CD4-positive, alpha-beta T cell treated with Interleukin-6 for 4 hours (primary cell): ENCODE measurements at places on chromosomes 11 and 22.
A peak's percentile ranks its signal among the peaks of the same experiment; 100 is the strongest.

DNA sequence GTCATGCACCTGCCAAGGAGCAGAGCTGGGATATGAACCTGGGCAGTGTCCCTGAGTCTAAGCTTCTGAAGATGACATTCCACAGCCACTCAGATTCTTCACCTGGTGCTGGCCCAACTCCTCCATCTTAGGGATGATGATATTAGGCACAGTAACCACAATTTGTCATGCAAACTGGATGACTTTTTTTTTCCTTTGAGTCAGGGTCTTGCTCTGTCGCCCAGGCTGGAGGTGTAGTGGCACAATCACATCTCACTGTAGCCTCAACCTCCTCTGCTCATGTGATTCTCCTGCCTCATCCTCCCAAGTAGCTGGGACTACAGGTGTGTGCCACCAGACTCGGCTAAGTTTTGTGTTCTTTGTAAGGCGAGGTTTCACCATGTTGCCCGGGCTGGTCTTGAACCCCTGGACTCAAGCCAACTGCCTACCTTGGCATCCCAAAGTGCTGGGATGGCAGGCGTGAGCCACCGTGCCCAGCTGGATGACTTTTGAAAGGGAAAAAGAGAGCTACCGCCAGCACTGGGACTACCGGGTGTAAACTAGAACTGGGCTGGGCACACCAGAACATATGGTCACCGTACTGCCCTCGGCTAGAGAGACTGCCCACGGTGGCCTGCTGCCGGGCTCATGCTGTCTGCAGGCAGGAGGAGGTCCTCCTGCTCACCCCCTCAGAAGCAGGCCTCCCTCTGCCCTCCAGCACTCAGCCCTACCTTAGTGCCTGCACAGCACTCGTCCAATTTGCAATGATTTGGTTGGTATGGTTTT is 77.7 kb downstream of the NAT10 start:
- no peak for DNase-seq

- peak; percentile 29 for DNase-seq
These were observed 66.7 kb downstream of the PACS1 start for GRCh38 chr11:66136752-66137123.

- DNase-seq = no peak
These were observed 68.7 kb upstream of the SYN3 start for GRCh38 chr22:33126881-33127280.

- no peak for DNase-seq
These were observed 651 bp upstream of the CARD16 start for GRCh38 chr11:105045676-105046296.

DNA sequence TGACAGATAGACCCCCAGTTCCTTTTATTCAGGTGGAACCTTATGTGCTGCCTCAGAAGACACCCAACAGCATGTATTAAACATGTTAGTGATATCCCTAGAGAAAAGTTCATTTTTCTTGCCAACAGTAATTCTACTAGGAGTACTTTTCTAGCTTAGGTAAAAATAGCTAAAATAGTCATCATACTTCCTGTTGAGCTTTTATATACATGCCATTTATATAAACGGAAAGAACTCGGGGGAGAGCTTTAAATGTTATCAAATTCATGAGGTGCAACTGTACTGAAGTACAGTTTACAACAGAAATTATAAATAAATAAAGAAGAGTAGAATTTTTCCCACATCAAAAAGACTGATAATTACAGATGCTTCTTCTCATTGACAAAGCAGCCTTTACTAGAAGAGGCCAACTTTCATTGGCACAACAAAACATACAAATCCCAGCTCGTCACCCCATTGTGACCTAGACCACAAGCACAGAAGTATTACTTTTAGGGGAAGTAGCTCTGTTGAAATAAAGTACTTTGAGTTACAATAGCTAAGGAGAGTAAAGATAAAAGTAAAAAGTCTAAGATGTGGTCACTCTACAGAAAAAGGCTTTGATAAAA is 59.1 kb upstream of the POU2AF2 start:
- no peak for DNase-seq

DNA sequence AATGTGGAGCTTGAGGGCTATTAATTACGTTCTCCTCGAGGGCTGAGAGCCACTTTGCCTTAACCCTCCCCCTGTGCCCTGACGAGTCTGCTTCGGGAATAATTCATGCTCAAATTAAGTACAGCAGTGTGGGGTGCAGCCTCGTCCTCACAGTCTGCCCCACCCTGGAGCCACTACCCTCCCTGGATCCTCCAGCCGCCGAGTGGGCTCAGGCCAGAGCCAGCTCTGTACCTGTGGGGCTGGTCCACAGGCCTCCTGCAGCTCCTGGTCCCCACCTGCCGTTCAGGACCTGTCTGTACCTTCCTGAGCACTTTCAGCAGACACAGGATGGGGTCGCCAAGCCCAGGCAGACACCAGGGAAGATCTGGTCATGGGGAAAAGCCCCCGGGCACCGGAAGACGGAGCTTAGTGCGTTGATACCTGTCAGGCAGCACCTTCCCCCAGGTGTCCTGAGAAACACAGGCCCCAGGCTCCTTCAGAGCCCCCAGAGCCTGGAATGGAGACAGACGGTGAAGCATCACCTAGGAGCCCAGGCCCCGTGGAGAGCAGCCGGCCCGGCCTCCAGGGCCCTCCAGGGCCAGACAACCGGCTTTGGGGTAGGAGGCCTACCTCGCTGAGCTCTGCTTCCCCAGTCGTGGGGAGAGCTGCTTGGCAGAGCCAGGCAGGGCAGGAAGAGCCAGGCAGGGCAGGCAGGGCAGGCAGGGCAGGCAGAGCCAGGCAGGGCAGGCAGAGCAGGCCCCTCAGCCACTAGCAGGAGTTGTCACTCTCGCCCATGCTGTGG is 9.7 kb downstream of the TSPAN32 start:
- no peak for DNase-seq

DNA sequence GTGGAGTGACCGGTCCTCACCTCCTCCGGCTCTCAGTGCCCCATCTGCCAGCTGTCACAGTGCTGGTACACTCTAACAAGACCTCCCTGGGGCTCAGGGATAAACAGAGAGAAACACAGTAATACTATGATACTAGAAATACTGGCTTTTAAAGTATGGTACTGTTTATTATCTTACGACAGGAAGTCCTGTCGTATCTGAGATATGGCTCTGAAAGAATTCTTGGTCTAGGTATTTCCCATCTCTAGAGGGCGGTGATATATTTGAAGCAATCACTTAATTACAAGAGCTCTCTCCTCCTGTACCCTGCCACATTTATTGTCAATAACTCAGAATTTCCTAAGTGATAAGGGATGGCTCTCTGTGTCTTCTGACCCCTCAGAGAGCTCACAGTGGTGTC is 119.1 kb downstream of the RRM1 start:
- no peak for DNase-seq

GRCh38 chr11:55969845-55970244 is at the start of gene OR10AG1:
OR10AG1 (minus strand) TSS chr11:55969945; CDS start chr11:55969907, 38 bp downstream.
- DNase-seq = no peak

- no peak for DNase-seq
These were observed 7.1 kb downstream of the TBX1 start for GRCh38 chr22:19767427-19768341.

DNA sequence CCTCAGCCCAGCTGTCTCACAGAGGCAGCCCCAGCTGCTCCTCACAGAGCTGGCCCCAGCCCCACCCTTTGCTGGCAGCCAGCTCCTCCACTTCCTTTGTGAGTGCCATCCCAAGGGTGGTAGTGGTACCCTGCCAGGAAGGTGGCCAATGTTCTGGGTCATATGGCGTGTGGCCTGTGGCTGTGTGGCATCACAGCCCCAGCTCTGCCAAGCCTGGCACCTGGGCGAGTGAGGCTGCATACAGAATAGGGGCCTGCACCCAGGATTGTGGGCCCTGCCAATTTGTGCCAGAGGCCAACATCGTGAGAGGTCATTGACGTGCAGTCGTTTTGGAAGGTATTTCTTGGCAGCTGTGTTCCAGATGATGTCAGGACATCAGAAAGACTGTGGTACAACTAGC is 10.7 kb downstream of the TUB start:
- no peak for DNase-seq

DNA sequence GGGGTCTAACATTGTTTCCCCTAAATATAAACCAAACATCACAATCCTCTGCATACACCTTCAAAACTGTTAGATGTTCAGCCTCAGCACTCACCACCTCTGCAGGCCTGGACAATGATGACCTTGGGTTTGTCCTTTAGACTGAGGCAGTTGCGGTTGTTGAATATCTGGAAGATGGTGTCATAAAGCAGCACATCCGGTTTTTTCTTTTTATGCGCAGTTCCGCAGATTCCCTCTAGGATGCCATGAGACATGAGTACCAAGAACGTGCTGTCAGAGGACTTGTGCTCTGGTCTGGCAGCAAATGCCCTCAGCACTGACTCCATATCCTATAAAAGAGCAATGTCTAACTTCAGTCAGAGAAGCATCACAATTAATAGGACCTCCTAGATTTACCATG is 22.8 kb downstream of the CASP5 start:
- peak; percentile 3 for DNase-seq

- DNase-seq = no peak
These were observed 27.4 kb downstream of the UBE2L3 start for GRCh38 chr22:21594865-21595452.

DNA sequence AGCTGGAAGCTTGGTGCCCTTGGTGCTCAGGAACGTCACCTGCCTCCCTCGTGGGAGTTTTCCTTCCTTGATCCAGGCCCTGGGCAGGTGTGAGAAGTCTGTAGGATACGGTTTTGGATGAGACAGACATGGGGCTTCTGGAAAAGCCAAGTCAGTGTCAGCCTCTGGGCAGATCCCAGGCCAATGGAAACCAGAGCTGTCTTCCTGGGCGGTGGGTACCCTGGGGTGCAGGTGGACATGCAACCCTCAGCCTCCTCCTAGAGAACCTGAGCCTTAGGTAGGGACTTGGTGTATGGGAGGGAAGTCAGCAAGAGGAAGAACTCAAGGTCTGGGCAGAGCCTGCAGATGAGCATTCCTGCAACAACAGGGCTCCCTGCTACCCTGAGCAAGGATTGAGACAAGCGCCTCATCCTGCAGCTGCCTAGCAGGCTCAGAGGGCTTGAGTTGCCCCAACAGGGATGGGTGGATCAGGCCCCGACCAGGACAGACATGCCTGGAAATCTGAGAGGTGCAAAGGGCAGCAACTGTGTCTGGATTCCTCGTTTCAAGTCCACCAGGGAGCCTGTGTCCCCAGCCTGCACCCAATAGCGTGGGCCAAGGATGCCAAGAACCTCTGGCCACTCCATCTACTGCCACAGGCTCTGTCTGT is 37.6 kb upstream of the SYT13 start:
- DNase-seq = no peak

DNA sequence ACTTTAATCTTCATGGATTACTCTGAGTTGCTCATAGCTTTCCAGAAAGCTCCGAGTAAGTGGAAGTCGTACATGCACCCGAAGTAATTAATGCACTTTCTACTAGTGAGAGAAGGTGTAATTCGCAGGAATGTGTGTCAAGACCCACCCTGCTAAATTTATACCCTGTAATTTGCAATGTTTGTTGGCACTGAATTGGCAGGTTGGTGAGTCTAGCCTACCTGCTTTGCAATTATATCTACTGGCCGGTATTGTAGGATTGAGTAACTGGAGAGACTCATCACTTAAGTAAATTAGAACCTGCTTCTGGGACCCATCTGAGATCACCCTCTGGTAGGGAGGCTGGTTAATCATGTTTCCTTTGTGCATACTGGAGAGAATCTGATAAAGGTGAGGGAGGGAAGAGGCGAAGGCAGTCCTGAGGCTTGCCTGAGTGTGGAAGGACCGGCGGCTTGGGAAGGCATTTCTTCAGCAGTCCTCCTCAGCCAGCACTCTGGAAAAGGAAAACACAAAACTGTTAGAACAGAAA is 63.3 kb downstream of the LDLRAD3 start:
- DNase-seq = no peak

- peak; percentile 80 for DNase-seq
These were observed 20.1 kb downstream of the TSSC4 start for GRCh38 chr11:2420502-2421225.

DNA sequence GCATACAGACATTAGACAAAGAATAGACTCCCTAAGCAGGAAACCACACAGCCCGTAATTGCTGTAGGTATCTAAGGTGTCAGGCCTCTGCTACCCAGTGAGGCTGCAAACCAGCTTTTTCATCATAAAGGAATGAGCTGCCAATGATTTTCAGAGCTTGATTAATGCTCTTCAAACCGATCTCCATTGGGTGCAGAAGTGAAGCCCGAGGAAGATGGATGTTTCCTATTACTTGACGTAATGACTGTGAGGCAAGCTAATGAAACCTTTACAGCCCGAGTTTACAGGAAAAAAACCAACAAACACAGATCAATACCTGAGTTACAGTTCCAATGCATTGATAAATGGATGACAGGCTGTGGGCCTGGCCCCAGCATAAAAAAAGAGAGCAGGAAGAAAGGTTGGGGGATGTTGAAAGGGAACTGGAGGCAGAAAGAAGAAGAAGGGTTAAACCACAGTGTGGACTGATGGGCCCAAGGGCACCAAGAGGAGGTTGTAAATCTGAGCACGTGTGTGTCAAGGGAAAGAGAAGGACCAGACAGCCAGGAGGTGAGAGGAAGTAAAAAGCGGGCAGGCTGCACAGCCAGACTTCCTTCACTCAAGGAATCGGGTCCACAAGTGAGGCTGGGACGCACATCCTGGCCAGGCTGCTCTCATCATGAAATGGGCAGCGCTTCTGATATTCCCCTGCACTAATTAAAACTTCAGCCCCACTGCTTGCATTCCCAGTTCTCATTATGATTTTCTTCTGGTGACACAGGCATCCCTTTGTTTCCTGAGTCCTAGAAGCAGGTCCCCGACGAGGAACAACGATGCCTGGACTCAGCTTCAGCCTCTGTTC is 70.6 kb upstream of the NTM start:
- DNase-seq = no peak

GRCh38 chr11:45264839-45265515 is 21.2 kb downstream of the SYT13 start:
- no peak for DNase-seq

DNA sequence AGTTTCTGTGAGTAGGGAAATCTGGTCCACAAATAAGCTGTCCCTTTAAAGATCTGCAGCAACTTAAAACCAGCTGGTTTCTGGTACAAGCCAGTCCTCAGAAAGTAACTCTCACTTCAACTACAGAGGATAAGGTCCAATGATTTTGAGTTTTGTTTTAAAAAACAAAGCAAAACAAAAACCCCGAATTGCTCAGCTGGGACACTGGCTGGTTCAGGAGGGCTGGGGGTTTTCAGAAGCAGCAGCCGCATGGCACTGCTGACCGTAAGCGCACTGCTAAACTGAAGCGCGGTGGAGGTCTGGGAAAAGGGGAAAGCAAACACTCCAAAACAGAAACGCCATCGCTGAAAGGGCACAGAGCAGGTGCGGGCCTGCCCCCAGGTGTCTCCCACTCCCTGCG is 59.7 kb downstream of the MICAL3 start:
- DNase-seq = no peak
